ENCODE measurements at places on chromosomes 5 and 9.

DNA sequence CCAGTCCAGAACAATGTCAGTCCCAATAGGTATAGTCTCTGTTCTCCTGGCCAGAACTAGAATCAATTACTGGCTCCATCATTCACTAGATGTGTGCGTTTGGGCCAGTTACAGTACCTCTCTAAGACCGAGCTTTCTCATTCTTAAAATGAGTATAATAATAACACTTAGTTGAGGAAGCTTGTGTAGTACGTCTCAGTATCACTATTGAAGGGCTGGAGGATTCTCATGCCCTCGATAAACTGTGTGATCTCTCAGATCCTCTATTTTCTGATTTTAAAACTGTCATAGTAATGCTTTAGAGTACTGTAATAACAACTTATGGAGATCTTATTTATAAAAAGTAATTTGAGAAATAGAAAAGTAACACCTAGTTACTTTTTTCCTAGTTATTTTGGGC lies 50.7 kb downstream of the CDKN2A start:
- DNase-seq: no peak

- no peak for DNase-seq
Observed at GRCh38 chr9:125942125-125942524, 195.0 kb downstream of the PBX3 start.

- DNase-seq: peak; percentile 11
Observed at GRCh38 chr5:1279443-1280151, 15.3 kb downstream of the TERT start.

- no peak for DNase-seq
Observed at GRCh38 chr9:92599938-92600461, 64.2 kb upstream of the ECM2 start.

- no peak for DNase-seq
Observed at GRCh38 chr9:127194881-127195713, 69.5 kb upstream of the GARNL3 start.

GRCh38 chr5:86979811-86980411 lies 287.8 kb upstream of the RASA1 start:
- no peak for DNase-seq

- no peak for DNase-seq
Observed at GRCh38 chr5:146482775-146483174, 33.2 kb downstream of the GPR151 start.

- no peak for DNase-seq
Observed at GRCh38 chr9:5041390-5042115, 56.5 kb downstream of the JAK2 start.

DNA sequence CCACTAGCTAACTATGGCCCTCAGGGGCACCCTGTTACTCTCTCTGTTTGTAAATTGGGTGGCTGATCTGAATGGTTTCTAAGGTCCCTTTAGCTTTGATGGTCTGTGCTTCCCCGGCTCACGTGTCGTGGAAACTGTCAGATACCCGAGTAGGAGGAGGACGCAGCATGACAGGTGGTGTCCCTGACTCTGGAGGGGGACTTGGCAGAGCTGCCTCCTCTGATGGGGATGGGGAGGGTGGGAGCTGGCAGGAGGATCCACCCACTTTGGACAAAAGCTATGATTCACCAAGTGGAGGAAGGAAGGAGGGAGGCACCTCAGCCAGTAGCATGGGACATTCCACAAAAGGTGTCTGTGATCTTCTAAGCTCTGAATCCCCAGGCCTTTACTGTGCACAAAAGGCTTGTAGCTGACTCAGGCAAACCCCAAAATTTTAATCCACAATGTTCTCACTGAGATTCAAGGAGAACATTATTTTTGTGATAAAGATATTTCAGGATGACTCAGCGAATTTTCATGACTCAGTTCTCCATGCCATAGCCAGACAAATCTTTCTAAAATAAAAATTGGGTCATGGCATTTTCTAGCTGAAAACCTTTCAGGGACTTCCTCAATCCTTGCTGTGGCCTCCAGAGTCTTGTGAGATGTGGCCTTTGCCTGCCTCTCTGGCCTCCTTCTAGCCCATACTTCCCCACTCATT lies 131.0 kb upstream of the BRINP1 start:
- DNase-seq: no peak

DNA sequence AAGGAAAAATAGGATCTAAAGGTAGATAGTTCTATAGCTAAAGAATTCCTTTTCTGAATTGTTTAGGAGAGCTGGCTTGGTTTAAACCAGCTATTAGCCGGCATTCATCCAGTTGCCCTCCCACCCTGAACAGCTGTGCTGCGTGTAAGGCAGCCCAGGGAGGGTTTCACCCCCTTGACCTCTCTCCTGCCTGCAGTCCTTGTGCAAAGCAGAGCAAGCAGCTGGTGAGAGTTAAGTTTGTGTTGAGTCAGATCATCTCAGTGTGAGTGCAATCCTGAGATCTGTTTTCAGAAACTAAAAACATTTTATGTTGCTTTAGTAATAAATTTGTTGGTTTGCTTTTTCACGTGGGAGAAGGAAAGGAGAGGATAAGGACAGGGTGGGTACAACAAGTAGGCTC lies 13.0 kb downstream of the SLC25A25 start:
- DNase-seq: no peak

DNA sequence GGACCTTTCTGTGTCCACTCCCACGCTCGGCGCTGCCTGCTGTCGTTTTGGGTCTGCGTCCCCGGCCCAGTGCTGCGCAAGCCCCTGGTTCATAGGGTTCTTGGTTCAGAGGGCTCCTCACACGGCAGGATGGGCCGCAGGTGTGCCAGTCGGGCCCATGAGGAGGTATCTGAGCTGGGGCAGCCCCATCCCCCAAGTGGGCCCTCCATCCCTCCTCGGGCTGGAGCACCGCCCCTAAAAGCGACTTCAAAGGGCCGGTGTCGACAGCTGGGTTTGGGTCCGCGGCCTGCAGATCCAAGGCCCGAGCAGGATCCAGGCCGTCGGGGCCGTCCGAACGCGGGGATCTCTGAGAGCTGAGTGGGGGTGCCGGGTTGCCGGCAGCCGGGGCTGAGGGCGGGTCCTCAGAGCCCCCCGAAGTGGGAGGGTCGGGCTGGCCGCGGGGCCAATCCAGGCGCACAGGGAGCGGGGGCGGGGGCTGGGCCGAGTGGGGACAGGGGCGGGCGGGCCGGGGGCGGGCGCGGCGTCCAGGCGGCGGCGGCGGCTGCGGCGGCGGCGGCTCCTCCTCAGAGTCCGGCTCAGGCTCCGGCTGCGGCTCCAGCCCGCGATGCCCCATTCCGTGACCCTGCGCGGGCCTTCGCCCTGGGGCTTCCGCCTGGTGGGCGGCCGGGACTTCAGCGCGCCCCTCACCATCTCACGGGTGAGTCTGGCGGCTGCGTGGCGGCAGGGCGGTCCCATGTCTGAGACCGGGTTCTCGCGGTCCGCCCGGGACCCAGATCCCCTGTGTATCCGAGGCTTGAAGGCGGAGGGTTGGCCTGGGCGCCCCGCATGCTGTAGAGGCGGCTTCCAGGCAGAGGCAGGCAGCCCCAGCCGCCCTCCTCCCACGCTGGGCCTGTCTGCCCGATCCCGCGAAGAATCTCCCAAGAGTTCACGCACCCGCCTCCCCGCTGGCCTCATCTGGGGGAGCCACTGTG lies at the start of gene PDLIM4:
TSS of gene PDLIM4 (plus strand) at position 566 of the 971 bp plus-strand sequence. CDS start at position 605, 39 bp downstream.
- DNase-seq: peak; percentile 13

DNA sequence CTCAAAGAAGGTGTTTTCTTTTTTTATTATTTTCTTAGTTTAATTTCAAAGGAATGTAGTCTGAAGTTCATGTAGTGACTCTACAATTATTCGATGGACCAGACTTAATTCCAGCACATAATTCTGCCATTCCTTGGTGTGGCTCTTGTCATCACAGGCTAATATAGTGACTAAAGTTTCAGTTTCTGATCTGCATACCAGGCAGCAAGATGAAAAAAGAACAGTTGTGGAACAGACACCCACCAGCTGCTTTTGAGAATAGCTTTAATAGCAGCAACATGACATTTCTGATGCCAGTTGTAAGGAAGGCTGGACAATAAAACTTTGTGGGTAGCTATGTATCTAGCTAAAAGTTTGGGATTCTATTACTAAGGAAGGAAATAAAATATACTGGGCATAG lies 676.3 kb upstream of the GRAMD2B start:
- DNase-seq: no peak

DNA sequence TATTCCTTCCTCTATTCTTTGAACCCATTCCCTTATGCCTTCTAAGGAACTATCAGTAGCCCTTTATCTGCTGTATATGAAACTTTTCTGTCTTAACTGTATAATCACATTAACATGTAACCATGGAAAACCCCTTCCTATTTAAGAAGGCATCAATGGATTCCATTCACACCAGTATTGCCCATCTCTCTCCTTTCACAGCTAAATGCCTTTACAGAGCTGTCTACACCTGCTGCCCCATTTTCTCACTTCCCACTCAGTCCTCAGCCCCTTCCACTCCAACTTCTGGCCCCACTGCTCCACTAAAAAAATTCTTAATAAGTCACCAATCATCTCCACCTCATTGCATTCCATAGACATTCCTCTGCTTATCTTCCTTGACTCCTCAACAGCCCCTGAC lies 50.8 kb downstream of the SEC61B start:
- DNase-seq: no peak

DNA sequence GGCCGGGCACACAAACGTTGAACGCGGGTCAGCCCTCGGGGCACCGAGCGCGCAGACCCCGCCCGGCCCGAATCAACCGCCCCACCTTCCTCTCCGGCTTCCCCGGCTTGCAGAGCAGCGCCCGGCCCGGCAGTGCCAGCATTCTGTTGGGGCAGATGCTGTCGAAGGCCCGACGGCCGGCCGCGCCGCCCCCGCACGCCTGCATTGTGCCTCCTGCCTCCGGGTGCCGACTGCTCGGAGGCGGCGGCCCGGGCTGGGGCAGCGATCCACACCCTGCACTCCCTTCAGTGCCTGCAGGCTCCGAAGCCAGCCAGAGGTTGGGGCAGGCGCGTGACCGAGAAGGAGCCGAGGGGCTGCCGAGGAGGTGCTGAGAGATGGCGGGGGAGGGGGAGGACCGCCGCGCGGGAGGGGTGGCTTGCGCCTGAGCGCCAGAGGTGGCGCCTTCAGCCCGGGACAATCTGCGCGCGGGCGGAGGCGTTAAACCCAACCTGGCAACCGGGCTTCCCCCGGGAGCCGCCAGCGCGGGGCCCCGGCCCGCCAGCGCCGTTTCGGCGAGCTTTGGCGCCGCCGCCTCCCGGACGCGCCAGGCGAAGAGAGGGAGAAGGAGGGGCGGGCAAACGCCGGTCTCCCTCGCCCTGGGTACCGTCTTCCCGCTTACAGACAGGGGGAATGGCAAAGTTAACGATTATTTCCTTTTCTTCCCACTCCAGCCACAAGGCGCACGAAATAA lies at the start of gene MCIDAS:
TSS of gene MCIDAS (minus strand) at position 382 of the 730 bp plus-strand sequence. CDS start at position 205, 177 bp downstream.
- peak; percentile 60 for DNase-seq

GRCh38 chr5:13214182-13214581 lies 730.3 kb downstream of the DNAH5 start:
- no peak for DNase-seq

GRCh38 chr9:8140557-8140956 lies 341.0 kb upstream of the DMAC1 start:
- no peak for DNase-seq

GRCh38 chr9:126626127-126626925 lies 12.6 kb downstream of the LMX1B start:
- no peak for DNase-seq

DNA sequence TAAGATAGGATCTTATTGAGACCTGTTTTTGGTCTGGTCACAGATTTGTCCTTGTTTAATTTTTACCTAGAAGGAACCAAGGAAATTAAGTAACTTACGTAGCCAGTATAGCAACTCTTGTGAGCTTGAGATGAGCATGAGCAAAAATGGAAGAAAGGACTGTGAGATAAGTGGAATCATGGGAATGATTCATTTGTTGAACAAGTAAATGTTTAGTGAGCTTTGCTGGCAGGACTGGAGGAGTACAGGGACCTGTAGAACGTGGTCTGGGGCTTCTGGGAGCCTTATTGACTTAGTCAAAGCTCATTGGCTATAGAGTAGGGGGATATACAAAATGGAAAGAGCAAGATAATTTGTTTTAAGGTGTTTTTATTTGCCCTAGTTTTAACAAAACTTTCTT lies 3.0 kb downstream of the RAD23B start:
- DNase-seq: no peak
